Upper lobe of left lung (tissue), 6 donors: ENCODE measurements at places on chromosomes 1 and 21. TPM values are rescaled to one million over a fixed set of nuclear protein-coding genes. Genes with fewer than 3 reads are reported as not detected.

Gene RSPO1
- 0.98 TPM for total RNA-seq

DNA sequence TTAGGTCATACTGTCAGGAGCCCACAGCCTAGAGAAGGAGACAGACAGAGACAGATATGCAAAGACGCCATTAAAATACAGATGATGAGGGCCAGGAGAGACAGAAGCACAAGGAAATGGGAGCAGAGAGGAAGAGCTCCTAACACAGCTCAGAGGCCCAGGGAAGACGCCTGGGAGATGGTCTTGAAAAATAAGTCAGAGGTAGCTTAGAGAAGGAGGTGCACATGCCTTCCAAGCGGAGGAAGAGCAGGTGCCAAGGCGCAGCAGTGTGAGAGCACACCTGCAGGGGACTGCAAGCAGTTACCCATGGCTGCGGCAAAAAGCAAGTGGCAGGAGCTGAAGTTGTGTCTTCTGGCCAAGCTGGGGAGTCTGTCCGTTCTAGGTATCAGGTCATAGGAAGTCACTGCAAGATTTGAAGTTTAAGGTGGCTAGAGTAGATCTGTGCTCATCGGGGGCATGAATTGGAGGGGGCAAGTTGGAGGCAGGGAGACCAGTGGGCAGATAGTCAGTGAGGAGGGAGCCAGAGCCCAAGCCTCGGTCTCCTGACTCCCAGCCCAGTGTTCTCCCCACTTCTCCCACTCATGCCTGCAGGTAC, 1.3 kb upstream of the TRABD2B start:
- no peak overlapping the region for H3K4me3 ChIP-seq
- H3K4me1 ChIP-seq: peaks cover 17% of the 10 kb centered on the region
- no peaks in the 10 kb centered on the region for H3K27me3 ChIP-seq
- no peak for DNase-seq
- H3K27ac ChIP-seq: no peak overlapping the region

Gene MPZ
- 5.2 TPM for total RNA-seq

DNA sequence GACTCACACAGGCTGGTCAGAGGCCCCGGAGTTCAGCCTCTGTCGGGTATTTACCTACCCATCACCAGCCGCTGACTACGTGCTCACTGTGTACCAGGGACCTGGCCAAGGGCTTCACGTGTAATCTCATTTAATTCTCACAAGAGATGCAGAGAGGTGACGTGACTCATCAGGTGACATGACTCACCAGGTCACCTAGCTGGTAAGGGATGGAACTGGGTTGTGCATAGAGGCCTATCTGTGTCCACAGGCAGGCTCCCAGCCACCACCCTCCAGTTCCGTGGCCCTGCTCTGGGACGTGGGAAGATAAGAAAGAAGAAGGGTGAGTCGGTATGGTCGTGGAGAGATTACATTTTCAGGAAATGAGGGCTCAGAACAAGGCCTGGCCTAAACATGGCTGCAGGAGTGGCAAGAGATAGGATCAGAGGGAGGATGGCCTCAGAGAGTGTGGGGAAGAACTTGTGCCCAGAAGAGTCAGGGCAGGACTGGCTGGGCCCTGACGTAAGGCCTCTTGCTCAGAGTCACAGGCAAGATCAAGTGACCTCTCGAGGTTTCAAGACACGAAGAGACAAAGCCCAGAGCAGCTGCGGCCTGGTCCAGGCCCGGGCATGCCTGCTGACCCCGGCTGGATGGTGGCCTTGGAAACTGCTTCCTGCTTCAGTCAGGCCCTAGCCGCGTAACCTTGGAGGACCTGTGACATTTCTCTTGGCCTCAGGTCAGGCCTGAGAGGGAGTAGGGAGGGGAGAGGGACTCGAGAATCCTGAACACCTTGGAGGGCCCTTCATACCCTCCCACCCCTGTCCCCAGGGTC, 52.7 kb upstream of the WASF2 start:
- peak overlapping the region; percentile 82 for H3K27ac ChIP-seq
- H3K27me3 ChIP-seq: no peaks in the 10 kb centered on the region
- H3K4me3 ChIP-seq: no peak overlapping the region
- H3K36me3 ChIP-seq: peaks cover 9% of the 10 kb centered on the region

Gene C1QB
- total RNA-seq: 1,024 TPM

Gene DENND2C
- total RNA-seq: 2.4 TPM

DNA sequence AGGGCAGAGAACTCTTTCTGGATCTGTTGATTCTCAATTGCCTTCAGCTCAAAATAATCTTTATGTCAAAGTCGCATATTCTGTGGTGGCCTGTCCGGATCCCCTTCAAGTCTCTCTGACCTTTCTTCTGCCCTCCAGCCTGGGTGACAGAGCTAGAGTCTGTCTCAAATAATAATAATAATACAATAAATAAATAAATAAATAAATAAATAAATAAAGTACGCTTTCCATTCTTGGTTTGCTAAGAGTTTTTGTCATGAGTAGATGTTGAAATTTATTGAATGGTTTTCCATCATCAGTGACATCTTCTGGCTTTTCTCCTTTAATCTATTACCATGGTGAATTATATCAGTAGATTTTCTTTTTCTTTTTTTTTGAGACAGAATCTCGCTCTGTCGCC, 30.7 kb downstream of the ERRFI1 start:
- H3K27ac ChIP-seq: no peak overlapping the region
- H3K27me3 ChIP-seq: no peaks in the 10 kb centered on the region

Gene AMY1B
- total RNA-seq: 0.57 TPM

Gene TTC34
- total RNA-seq: 1.8 TPM

- no peak overlapping the region for H3K4me3 ChIP-seq
- H3K36me3 ChIP-seq: no peaks in the 10 kb centered on the region
- H3K27me3 ChIP-seq: no peaks in the 10 kb centered on the region
- no peak overlapping the region for H3K27ac ChIP-seq
These were observed 1.2 kb downstream of the OLIG2 start for GRCh38 chr21:33026878-33027400.

DNA sequence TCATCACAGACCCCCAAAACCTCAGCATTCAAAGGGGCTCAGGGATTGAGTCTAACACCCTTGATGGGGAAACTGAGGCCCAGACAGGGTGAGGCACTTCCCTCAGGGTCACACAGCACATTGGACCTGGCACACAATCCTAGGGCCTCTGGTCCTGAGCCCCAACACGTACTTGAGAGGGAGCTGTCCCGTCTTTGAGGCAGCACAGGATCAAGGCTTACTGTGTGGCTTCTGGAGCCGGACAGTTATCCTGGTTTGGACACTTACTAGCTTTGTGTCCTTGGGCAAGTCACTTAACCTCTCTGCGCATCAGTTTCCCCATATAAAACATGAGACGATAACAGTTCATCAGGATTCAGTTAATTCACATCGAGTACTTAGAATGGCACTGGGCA, 26.5 kb downstream of the RUNX3 start:
- H3K27ac ChIP-seq: no peak overlapping the region
- H3K36me3 ChIP-seq: no peaks in the 10 kb centered on the region
- no peaks in the 10 kb centered on the region for H3K4me1 ChIP-seq
- H3K27me3 ChIP-seq: no peaks in the 10 kb centered on the region
- no peak for DNase-seq

DNA sequence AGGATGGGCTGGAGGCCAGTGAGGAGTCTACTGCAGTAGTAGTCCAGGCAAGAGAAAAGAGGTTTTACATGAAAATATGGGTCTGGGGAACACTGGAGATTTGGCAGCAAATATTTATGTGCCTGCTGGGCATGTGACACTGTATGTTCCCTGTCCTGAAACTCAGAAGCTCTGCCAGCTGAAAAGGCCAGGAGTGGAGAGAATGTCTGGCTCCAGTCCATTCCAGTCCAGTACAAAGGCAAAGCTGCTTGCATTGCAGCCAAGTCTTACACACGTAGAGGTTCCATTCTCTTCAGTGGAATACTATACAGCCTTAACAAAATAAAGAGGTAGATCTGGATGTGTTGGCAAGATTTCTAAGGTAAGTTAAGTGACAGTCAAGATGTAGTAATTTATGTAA, 7.5 kb upstream of the YBX1 start:
- H3K27ac ChIP-seq: peak overlapping the region; percentile 28
- H3K27me3 ChIP-seq: no peaks in the 10 kb centered on the region
- H3K4me3 ChIP-seq: no peak overlapping the region
- peaks cover 13% of the 10 kb centered on the region for H3K36me3 ChIP-seq

DNA sequence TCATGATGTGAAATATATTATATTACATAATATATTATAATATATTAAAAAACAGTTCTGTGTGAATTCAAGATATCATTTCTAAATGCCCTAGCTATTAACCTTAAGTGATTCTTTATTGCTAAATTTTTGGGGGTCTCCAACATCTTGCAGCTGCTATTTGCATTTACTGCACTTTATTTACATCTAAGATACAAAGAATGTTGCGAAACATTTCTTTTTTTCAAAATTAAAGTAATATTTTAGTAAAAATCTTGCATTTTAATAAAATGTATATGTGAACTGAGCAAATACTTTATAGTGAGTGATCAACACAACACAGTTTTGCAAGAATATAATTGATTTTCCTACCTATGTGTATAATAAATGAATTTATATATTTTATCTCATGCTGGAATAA, 181.1 kb downstream of the LRRC40 start:
- H3K4me3 ChIP-seq: no peak overlapping the region
- no peak for DNase-seq
- no peaks in the 10 kb centered on the region for H3K36me3 ChIP-seq
- H3K27ac ChIP-seq: no peak overlapping the region
- no peaks in the 10 kb centered on the region for H3K4me1 ChIP-seq

DNA sequence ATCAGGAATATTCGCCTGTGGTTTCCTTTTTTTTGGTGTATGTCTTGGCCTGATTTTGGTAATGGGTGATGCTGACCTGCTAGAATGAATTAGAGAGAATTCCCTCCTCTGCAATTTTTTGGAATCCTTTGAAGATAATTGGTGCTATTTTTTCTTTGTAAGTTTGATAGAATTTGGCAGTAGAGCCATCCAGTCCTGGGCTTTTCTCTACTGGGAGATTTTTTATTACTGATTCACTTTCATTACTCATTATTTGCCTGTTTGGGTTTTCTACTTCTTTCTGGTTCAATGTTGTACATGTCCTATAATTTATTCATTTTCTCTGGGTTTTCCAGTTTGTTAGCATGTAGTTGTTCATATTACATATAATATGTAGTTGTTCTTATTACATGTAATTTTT, 48.7 kb downstream of the NTMT2 start:
- no peak overlapping the region for H3K27ac ChIP-seq
- H3K4me3 ChIP-seq: no peak overlapping the region
- H3K36me3 ChIP-seq: no peaks in the 10 kb centered on the region
- DNase-seq: no peak

- DNase-seq: no peak
- peaks cover 15% of the 10 kb centered on the region for H3K27me3 ChIP-seq
- H3K36me3 ChIP-seq: no peaks in the 10 kb centered on the region
- no peak overlapping the region for H3K4me3 ChIP-seq
- no peak overlapping the region for H3K27ac ChIP-seq
These were observed 41.6 kb downstream of the OLIG1 start for GRCh38 chr21:33111577-33111976.

DNA sequence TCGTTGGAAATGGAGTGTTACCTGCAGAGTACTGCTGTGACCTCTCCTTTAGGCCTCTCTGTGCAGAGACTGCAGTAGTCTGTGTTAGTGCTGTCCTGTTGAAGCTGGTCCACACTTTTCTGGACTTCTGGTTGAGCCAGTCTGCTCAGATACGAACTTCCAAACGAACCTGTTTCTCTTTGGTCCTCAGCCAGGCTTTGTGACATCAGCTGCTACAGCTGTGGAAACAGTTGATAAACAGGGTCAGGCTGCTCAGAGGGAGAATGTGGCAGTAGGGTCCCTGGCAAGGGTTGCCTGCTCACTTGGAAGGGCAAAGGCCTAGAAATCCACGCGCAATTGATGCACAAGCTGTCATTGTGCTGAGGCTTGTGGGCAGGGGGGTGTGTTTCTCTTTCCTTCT, 98.8 kb downstream of the NOS1AP start:
- no peaks in the 10 kb centered on the region for H3K27me3 ChIP-seq
- H3K4me1 ChIP-seq: no peaks in the 10 kb centered on the region
- DNase-seq: no peak
- H3K4me3 ChIP-seq: no peak overlapping the region

DNA sequence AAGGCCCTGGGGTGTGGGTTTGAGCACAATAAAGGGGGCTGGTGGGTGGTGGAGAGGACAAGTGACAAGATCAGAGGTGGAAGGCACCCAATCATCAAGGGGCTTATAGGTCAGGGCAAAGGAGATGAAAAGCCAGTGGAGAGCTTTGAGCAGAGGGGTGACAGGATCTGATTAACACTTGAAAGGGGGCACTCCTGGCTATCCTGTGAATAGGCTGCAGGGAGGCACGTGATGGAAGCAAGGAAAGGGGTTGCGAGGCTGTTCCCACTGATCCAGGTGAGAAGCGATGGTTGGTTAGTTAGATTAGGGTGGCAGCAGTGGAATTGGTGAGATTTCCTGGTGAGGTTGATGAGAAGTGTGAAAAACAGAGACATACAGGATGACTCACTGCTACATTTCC, 80.6 kb downstream of the WLS start:
- H3K4me3 ChIP-seq: no peak overlapping the region
- peaks cover 45% of the 10 kb centered on the region for H3K36me3 ChIP-seq
- DNase-seq: no peak
- no peak overlapping the region for H3K27ac ChIP-seq
- H3K27me3 ChIP-seq: no peaks in the 10 kb centered on the region

Gene HSPA6
- 16.6 TPM for total RNA-seq

DNA sequence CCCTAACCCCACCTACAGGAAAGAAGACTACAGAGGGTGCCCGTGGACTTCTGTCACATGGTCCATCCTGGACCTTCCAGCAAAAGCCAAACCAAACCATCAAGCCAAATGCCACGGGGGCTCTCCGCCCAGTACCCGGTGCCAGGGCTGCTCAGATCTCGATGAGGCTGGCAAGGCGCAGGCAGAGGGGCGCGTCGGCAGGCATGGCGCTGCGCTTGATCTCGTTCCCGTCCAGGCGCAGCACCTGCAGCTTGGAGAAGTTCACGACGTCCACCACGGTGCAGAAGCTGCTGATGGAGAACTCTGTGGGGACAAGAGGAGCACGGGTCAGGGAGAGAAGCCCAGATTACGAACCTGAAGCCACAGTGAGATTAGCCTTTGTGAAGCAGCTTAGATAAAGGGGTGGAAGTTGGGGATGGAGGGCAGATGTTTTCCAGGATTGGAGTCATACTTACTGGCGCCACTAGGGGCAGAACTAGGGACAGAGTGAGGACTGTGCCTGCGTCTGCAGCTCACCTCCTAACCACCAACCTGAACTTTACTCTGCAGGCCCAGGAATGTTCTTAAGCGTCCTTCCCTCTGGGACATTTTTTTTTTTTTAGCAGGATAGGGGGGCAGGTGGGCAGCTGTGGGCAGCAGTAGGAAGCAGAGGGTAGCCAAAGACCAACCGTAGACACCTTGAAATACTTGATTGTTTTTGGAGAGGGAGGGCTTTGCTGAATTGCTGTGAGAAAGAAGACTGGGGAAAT, 8.6 kb downstream of the FMOD start:
- H3K4me3 ChIP-seq: no peak overlapping the region
- peaks cover 7% of the 10 kb centered on the region for H3K4me1 ChIP-seq
- no peaks in the 10 kb centered on the region for H3K36me3 ChIP-seq

Gene PRSS38
- total RNA-seq: not detected

- no peak for DNase-seq
- no peaks in the 10 kb centered on the region for H3K27me3 ChIP-seq
- H3K4me3 ChIP-seq: no peak overlapping the region
- H3K36me3 ChIP-seq: no peaks in the 10 kb centered on the region
- no peak overlapping the region for H3K27ac ChIP-seq
These were observed 153.9 kb downstream of the GRIK3 start for GRCh38 chr1:36880155-36881067.

- H3K27ac ChIP-seq: no peak overlapping the region
- no peak overlapping the region for H3K4me3 ChIP-seq
- peaks cover 4% of the 10 kb centered on the region for H3K4me1 ChIP-seq
- no peaks in the 10 kb centered on the region for H3K36me3 ChIP-seq
- H3K27me3 ChIP-seq: no peaks in the 10 kb centered on the region
- peak; percentile 38 for DNase-seq
These were observed 55.9 kb upstream of the PTGFRN start for GRCh38 chr1:116853680-116854402.
